ENCODE measurements at places on chromosomes 1 and 21.

GRCh38 chr1:19084206-19084738, 125.8 kb downstream of the UBR4 start:
- no peak for DNase-seq

GRCh38 chr1:172969611-172970010, 81.1 kb downstream of the TNFSF18 start:
- DNase-seq: no peak

DNA sequence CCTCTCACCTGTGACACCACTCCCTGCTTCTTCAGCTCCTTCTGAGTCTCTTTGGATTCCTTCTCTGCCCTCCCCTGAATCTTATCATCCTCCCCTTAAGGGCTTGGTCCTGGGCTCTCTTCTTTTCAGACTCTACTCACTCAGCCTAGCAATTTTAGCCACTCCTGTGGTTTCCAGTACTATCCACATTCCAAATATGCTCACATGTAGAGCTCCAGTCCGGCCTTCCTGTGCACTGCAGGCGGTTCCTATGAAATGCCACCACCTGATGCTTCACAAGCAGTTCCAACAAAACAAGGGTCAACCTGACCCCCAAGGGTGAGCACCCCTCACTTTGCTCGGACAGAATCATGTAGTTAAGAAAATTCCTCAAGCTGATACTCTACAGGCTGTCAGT, 35.9 kb downstream of the MAB21L3 start:
- no peak for DNase-seq

- DNase-seq: no peak
These were observed 64.0 kb upstream of the CHRM3 start for GRCh38 chr1:239322369-239322768.

GRCh38 chr1:218339267-218339831, 5.8 kb upstream of the TGFB2 start:
- DNase-seq: no peak

DNA sequence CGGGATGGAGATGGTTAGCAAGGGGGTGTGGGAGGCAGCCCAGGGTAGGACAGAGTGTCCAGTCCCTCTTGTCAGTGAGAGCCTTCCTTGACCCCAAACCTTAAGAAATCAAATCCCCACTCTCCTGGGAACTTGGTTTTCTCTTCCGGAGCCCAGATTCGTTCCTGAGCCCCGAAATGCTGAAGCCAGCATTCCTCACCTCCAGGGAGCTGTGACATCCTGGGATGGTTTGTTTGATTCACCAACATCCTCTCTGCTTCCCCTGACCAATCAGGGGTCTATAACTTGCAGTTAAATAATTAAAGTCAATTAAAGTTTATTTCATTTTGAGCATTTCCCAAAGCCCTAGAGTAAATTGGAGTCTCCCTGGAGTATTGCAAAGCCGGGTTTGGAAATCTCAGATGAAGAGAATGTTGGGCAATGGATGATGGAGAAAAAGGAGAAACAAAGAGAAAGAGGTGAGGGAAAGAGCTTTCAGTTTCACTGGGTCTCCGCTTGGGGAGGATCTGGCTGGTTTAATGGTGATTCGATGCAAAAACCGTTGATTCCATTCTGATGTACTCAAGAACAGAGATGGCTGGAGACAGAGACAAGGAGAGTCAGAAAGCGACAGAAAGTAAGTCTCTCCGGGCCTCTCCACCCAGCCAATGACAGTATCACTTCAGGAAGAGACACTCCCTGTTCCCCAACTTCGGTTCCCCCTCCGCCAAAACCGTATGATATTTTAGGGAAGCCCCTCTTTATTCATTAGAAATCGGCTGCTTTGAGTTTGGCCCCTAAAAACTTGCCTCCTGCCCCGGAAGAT, 12.8 kb upstream of the ALX3 start:
- DNase-seq: no peak
